ENCODE measurements at places on chromosomes 5 and 9. TPM values are rescaled to one million over a fixed set of nuclear protein-coding genes. Genes with fewer than 3 reads are reported as not detected.

GRCh38 chr5:15574806-15575325, 74.9 kb downstream of the FBXL7 start:
- DNase-seq, result no peak

DNA sequence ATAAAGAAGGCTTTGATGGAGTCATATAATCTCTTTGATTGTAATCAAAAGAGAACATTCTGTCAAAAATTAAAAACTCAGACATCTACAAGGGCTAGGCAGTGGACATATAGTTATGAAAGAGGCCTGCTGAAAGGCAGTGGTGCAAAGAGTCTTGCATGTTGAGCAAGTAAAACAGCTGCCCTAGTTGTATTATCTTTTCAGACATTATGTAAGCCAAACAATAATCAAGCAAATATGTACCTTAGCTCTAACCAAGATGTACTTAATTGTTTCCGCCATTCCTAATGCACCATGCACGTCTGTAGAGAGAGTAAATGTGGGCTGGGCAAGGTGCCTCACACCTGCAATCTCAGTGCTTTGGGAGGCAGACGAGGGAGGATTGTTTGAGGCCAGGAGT, 14.3 kb downstream of the GAPT start:
- no peak for DNase-seq

DNA sequence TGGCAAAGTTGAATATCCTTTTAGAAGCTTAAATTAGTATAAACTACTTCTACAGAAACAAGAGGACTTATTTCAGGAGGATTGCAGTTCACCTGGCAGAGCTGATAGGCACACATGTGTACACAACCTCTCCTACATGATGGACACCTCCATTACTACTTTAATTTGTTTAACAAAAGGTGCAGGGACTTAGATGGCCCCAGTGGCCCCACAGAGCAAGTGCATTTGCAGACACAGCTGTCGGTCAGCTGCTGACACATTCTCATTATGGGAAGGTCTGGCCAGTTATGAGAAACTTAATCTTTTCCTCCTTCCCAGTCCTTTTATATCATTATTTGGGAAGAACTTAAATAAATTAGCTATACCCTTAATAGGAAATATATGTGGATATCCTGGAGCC, 28.3 kb downstream of the TDRD7 start:
- no peak for DNase-seq

DNA sequence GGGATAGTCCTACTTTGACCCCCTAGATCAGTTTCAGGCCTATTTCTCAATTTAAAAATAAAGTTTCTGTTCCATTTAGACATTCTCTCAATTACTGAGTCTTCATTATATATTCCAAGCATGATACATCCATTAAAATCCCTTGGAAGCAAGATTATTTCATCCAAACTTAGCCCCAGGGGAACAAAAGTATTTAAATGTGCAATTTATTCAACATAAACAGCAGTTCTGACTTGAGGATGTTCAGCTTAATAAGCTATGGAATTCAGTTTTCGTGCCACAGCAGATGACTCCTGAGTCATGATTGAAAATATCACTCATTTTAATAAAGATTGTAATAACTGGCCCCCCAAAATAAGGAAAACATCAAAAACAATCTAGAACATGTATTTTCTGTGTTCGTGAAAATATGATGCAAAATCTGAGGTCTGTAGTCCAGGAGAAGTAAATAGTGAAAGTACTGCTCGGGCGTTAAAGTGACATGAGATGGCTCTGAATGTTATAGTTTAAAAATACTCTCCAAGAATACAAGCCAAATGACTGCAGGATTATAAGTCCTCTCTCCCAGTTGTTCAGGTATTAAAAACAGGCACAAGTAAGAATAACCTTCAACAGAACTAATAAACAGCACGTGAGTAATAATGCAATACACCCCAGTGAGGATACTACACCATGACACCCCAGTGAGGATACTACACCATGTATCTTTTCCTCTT, 67.1 kb downstream of the RETREG1 start:
- DNase-seq, result no peak

GRCh38 chr9:137077010-137077747, at the start of gene UAP1L1:
TSS of gene UAP1L1 (plus strand) at chr9:137077517. CDS start at chr9:137077533, 16 bp downstream.
- DNase-seq, result no peak

DNA sequence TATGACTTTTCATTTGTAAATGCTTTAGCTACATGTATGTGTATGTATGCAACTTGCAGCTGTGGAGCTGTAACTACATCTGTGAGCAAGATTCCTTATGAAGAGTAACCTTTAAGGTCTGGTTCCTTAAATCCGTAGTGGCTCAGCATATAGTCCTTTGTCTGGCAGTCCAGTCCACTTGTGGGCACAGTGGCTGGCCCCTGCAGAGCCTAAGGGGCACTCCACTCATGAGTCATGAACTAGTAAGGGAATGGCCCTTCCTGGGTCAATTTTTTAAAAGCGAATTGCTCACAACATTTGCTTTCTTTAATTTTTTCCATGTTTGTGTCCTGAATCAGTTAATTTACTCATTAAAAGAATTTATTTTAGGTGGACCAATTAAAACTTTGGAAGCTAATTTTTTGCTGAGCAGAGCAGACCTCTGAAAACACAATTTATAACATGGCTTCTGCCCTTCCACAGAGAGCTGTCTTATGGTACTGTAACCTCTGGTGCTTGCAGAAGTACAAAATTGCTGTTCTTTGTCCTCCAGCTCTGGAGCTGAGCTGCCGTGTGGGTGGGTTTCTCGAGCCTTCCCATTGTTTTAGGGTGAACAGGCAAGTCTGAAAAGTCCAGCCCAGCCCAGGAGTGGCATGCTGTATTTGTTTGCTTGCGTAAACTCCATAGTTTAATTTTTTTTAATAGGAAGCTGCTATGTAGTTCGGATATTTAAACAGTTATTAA, 110.1 kb downstream of the MVB12B start:
- peak; percentile 36 for DNase-seq

GRCh38 chr9:117120061-117120460, 294.8 kb downstream of the ASTN2 start:
- peak; percentile 77 for DNase-seq

- no peak for DNase-seq
Measured at GRCh38 chr9:68981789-68982188, 32.1 kb downstream of the PRKACG start.

MLANA gene
- total RNA-seq, result not detected

DNA sequence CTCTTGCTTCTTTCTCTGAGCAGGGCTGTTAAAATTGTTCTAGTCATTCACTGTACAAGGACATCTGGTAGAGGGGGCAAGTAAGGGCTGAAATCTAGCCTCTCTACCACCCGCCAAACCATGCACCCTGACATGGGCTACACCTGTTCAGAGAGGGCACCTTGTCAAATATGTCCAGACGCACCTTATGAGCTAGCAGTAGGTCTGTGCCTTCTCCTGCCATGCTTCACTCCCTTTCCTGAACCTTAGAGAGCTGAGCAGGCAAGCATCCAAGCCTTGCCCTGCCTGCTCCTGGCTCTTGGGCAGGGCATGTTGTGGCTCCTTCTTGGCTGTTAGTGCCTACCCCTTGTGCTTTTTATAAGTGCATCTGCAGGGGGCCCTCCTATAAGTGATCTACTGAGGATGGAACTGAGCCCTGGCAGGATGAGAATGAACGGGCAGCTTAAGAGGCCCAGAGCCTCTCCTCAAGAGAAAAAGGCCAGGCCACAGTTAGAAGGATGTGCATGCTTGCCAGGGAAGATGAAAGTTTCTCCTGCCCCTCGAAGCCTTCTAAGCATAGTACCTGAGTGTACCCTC, 3.8 kb upstream of the NEUROG1 start:
- no peak for DNase-seq

DNA sequence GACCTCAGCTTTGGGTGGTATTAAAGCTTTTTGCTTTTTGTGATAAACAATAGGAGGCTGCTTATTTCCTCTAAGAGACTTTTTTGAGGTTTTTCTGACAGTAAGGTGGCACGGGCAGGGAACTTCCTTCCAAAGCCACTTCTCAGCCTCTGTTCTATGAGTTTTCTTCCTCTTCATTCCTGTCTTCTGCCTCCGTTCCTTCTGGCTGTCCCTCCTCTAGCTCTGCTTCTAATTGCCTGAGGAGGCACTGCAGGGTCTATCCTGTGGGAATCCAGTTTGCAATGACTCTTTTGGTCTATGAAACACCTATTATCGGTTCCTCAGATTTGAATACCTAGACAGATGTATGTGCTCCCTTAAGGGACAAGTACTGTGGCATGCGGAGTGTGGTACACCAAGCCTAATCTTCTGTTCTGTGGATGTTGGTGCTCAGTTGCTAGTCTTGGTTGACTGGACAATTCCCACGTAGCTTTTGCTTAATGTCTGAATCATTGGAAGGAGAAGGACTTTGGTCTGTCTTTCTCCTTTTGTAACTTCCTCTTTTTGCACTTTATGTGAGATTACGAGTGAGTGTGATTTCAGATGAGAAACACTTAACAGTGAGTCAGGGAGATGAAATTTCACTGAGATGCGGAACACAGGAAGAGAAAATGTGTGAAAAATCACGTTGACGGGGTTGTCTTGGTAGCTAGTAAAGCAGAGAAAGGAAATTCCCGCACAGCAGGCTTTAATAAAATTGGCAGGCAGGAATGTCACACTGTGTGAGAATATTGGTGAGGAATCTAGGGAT, 305.2 kb downstream of the EFNA5 start:
- peak; percentile 83 for DNase-seq

GRCh38 chr5:73513996-73514395, 15.8 kb downstream of the BTF3 start:
- no peak for DNase-seq

CHSY3 gene
- total RNA-seq, result 11.8 TPM

GRCh38 chr5:78544561-78545201, 103.9 kb downstream of the LHFPL2 start:
- peak; percentile 24 for DNase-seq

GRCh38 chr9:87180841-87181240, 233.5 kb upstream of the GAS1 start:
- DNase-seq, result no peak

- peak; percentile 75 for DNase-seq
Measured at GRCh38 chr5:87650284-87650683, 237.6 kb upstream of the CCNH start.

DNA sequence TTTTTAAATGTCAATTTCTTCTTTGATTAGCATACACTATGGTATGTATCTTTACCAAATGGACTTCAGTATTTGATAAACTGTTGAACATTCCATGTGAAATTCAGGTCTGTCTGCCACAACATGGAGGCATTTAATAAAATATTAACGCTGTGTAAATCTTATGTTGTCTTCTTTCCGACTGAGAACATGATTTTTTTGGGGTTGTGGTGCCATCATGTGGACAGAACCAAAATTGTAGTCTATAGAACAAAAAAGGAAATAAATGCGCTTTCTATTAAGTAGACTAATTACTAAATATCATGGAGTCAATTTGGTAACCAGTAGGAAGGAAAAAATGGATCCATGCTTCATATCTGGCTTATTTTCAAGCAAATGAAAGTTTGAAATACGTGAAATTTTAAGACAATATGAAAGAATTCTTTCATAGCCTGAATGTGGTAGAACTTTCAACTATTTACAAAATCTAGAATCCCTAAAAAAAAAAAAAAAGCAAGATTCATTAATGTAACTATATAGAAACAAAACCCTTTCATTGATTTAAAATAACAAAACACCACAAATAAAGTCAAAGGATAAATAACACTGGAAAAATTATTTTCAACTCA, 2.8 kb upstream of the PLK2 start:
- DNase-seq, result peak; percentile 61

DMRT3 gene
- not detected for total RNA-seq

ZNF169 gene
- total RNA-seq, result 4.1 TPM

DNA sequence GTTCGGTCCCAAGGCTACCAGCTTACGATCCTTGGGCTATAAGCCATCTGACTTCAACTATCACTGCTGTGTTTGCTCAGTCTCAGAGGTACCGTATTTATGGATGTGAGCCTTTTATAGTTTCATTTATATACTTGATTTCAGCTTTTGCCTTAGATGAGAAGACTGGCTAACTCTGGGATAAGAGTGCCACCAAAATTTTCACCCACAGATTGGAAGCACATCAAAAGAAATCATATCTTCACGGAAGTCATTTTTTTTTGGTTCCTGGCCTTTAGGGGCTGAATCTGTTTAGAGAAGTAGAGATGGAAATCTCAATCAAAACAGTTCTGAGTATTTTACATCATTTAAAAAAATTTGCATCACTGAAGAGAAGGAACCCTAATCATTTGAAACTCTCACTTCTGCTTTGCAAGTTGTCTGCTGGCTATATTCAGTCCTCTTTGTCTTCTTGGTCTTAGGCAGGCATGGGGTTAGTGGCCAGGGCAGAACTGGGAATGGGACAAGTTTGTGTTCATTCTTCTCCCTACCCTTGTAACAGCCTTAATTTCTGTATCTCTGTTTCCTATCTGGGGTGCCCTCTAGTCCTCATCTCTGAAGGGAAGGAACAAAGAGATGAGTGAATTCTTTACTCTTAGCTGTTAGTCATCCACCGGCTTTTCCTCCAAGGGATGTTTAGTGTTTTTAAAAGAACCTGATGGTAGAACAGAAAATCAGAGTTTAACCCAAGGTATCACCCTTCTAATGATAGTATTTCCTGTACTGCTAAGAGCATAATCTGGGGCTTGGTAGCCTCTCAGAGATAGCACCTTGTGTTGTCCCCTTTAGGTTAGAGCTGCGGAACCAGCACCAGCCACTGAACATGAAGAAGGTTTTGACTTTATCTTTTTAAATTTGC, 14.1 kb upstream of the TNFAIP8 start:
- DNase-seq, result no peak

TGFBI gene
- 34.9 TPM for total RNA-seq

PCDHA7 gene
- total RNA-seq, result not detected

- no peak for DNase-seq
Measured at GRCh38 chr9:88775559-88775958, 215.7 kb upstream of the S1PR3 start.

TIGD6 gene
- 4.0 TPM for total RNA-seq

- no peak for DNase-seq
Measured at GRCh38 chr5:56105511-56106291, 110.9 kb upstream of the IL6ST start.

TRAF1 gene
- total RNA-seq, result 0.43 TPM

C5orf63 gene
- 0.37 TPM for total RNA-seq

GRCh38 chr9:119334745-119335144, 34.5 kb downstream of the BRINP1 start:
- no peak for DNase-seq

DNA sequence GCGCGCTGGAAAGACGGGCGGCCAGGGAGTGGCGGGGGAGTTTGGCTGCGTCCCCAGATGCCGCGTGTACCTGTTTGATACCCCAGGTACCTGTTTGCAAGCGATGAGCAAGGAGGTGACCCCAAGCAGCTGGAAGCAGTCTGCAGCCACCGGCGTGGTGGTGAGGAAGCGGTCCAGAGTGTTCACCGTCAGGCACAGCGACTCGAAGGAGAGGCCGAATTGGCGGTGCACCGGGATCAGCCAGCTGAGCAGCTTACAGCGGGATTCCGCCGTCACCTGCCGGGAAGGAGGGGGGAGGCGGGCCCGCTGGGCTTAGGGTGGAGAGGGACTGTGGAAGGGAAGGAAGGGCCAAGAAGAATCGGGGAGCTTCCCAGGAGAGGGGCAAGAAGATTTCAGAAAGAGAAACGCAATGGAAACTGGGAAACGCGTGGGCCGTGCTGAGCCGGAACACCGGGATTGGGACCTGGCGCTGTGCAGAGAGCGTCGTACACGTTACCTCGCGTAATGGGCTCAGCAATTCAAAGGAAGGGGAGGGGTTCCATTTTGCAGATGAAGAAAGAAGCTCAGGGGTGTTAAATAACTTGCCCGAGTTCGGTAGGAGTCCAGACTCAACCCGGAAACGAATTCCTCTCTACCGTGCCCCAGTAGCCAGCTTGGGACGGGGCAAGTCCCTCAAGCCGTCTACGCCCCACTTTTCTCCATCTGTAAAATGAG, 980 bp downstream of the CCNO start:
- no peak for DNase-seq

PCDHA2 gene
- not detected for total RNA-seq

All from HT1080 (cell line).